ENCODE measurements at places on chromosomes 7 and 10.

DNA sequence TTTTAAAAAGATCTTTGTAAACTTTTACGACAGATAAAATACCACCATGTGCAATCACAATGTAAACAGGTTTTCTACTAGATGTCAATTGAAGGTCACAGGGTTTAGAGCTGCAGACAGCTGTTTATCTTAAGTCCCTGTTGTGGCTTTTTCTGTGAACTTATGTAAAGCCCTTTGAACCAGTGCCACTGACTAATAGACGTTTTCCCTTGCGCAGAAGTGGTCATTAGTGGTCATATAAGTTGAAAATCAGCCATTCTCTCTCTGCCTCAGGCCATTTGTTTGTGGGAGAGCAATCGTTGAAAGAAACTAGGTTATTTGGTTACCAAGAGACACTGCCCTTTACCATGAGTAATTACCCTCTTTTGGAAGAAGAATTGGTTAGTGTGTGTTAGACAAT is 23.9 kb downstream of the CACNB2 start:
- peak; percentile 69 for DNase-seq

DNA sequence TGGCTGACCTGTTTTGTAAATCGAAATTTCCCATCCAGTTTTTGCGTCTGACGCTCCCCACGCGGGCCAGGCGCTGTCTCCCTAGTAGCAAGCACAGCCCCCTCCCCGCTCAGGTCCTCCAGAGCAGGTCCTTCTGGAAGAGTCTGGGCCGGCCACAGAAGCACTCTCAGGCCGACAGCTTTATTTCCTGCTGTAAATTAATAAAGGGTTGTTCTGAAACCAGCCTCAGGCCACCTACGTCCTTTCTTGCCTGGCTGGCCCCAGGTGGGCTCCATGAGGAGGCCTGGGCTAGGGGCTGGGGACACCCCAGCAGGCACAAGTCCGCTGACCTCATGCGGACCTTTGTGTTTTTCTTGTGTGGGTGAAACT is 35.2 kb downstream of the CAMK2B start:
- no peak for DNase-seq

GRCh38 chr10:71526653-71527052 is 129.9 kb downstream of the CDH23 start:
- no peak for DNase-seq

DNA sequence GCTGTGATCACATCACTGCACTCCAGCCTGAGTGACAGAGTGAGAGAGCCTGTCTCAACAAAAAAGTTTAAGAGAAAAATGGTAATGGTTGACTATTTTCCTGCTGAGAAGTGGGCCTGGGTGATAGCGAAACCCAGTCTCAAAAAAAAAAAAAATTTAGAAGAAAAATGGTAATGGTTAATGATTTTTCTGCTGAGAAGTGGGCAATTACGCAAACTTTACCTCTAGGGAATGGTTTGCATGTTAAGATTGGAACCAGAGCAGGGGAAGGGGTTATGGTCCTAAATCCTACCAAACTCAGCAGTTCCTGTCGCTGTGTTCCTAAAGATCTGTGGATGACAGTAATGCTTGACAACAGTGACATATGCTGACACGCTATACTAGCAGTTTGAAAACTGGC is 130.5 kb upstream of the RHEB start:
- no peak for DNase-seq

GRCh38 chr10:480928-481552 is 208.4 kb downstream of the DIP2C start:
- DNase-seq, result peak; percentile 38

- DNase-seq, result no peak
Measured at GRCh38 chr10:32390193-32390592, 43.2 kb upstream of the EPC1 start.

- no peak for DNase-seq
Measured at GRCh38 chr10:46079831-46080585, 33.9 kb upstream of the MSMB start.

DNA sequence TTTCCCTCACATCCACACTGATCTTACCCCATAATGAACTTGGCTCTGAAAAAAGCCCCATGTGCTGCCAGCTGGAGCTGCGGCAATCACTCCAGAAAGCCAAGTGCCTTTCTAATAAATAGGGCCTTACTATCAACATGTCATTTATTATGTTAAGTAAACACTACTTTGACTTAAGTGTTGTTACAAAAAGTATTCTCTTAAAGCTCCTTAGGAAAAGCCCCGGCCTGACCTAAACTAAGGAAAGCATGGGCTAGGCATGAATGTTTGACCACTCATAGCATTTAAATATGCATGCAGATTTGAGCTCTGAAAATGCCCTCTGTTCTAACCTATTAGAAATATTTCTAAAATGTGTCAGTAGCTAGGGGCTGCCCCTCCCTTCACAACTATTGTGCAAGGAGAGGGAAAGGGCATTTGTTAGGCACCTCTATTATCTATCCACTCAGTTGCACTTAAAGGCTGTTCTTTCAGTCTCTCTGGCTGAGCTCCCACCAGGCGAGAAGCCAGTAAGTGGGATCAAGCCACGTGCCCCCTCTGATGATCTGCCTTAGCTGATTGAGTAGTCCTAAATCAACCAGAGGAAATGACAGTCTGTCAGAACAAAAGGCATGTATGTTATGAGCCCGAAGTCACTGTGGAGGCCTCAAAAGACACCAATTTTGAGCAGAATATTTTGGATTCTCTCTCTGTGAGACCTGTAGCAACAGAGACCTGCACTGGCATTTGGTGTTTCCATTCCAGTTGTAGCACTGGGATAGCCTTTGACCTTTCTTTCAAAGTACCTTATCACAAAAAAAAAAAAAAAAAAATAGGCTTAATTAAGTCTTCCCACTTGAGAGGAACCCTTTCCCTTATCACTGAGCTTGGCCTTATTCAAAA is 77.1 kb downstream of the ITGB8 start:
- DNase-seq, result no peak

DNA sequence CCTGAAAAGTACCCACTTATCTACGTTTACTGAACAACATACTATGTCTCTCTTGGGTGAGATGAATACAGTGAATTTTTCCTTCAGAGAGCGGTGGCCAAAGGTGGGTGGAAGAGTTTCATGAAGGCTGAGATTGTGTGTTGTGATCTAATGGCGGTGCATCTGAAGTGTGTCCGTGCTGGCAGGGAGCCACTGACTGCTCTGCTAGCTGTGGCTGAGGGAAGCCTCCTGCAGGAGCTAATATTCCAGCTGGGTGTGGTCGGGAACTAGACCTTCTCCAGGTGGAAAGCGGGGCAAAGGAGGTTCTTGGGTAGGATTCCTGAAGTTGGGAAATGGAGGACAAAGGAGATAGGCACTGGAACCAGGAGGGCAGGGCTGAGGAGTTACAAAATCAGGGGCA is 69.2 kb upstream of the GRB10 start:
- no peak for DNase-seq

GRCh38 chr7:35658606-35659201 is 36.2 kb downstream of the HERPUD2 start:
- no peak for DNase-seq

DNA sequence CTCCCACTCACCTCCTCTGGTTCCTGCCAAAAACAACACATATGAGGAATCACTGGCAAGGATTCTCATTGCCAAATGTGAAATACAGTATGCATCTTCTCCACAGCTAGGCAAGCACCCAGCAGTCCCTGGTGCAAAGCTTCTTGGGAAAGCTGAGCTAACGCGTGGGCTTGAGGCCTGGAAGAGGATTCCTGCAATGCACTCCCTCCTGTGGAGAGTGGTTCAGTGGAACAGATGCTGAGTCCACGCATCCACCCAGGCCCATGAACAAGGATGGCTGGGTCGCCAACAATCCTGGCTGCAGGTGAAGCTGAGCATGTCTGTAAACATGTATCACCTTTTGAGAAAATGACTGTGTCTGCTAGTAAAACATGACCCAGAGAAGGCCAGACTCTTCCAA is 113.2 kb upstream of the CHST15 start:
- no peak for DNase-seq

DNA sequence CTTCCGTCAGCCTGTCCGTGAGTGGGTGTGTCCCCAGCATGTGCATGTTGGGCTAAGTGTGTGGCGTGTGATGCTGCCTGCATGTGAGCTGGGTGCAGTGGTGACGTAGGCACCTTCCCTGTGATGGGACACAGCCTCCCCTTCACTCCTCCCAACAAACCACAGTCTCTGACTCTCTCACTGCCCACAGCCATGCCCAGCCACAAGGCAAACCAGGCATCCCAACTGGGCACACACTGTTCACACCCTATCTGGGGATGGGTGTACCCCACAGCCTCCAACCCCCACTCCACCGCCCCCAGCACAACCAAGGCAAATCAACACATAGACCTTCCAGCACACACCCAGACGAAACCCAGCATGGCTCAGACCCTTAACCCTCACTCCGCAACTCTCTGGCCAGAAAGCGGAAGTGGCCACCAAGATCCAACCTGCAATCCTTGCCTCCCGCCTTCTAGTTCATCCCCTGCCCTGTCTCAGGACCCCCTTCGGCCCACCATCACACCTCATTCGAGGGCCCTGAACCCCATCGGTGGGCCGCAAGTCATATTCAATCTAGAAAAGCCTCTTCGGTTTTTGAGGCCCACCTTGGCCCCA is 10.4 kb downstream of the PSD start:
- DNase-seq, result no peak

DNA sequence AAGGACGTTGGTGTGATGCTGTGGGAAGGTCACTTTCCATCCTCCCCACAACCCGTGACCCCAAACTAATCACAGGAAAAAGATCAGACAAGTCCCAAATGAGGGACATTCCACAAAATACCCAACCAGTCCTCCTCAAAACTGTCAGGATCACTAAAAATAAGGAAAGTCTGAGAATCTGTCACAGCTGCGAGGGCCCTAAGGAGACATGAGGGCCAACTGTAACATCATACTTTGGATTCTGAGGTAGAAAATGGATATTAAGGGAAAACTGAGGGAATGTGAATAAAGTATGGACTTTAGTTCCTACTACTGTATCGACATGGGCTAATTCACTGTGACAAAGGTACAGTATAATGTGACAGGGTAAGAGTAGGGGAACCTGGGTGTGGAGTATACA is 85.1 kb upstream of the FAM20C start:
- DNase-seq, result no peak
